IPS-NIHi11 (cell line): ENCODE measurements at places on chromosomes 3 and 15.

DNA sequence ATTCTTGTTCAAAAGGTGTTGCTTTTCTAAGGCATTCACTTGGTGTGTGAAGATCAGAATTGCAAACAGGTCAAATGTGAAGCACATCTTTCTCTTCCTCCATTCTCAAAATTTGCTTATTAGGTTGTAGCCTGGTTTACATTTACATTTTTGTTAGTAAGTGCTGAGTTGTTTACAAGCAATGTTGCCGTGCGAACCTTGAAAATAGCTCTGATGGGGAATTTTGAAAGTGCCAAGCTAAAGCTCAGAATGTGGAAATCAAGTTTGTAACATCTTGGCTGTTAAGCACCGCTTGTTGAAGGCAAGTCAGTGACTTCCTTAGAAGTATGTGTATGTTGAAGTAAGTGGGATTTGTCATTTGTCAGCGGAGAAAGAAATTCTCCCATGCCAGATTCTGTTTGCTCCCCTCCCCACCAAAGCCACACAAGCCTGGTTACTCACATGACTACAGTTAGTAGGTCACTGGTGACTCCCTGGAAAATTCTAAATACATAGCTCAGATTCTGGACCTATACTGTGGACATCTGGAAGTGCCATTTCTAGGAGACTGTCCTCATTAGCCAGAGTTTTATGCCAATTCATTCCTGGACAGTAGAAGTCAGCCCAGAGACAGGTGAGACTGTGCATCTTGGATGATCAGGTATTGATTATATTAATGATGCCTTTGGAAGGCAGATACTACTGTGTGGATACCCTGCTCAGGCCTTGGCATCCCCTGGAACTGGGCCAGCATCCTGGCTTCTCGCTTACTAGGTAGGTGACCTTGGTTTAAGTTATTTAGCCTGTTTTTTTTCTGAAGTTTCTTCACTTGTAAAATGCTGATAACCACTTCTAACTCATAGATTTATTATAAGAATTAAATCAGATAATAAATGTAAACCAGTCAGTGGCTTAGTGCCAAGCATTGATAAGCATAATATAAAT is 390.6 kb upstream of the SEMA6D start:
- no peak for DNase-seq

DNA sequence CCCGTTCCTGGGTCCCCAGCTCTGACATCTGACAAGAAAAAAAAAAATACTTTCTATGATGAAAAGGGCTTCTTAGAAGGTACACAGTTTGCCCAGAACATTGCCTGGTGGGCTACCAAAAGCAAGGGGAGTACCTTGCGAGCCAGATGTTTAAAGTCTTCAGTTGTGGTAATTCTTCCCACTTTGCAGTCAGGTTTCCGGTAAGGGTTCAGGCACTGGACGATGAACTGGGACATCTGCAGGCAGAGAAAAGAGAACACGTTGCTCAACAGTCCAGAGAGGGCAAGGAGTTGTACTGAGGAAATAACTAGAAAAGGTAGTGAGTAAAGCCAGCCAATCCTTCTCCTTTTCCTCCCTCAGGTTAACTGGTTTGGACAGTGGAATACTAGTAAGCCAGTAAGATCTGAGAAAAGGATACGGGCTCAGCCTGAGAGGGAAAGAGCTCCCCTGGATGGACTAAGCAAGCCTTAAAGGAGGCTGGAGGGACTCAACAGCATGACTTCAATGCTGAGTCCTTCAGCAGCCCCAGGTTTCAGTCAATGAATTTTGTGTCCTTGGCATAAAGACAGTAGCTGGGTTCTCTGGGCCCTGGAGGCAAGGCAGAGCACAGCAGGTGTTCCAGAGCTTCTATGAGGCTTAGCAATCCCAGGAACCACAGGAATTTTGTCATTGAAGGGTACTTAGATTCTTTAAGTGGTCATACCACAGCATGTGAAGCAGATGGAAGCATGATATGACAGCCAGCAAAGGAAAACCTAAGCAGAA is 38.2 kb downstream of the NBEAL2 start:
- no peak for DNase-seq

GRCh38 chr15:61037031-61037430 is 192.1 kb downstream of the RORA start:
- DNase-seq: no peak

DNA sequence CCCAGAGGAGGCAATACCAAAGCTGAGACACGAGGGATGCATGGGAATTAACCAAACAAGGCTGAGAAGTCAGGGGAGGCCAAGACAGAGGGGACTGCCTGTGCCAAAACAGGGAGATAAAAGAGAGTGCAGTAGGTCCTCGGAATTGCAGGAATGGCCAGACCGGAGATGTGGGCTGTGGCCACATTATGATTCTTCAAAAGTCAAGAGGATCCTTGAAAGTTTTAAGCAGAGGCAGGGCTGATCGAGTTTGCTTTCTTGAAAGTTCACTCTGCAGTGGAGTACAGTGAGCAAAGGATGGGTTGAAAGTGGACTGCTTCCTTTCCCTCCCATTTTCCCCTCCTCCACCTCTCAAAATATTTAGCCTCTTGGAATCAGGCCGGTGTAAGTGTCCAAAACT is 73.9 kb upstream of the ADAMTS9 start:
- DNase-seq: no peak

- no peak for DNase-seq
These were observed 200.8 kb upstream of the SLC2A2 start for GRCh38 chr3:171227359-171227758.

GRCh38 chr3:123283657-123284398 is 82.1 kb downstream of the SEC22A start:
- DNase-seq: no peak

GRCh38 chr3:24258260-24258659 is 236.4 kb downstream of the THRB start:
- DNase-seq: no peak

DNA sequence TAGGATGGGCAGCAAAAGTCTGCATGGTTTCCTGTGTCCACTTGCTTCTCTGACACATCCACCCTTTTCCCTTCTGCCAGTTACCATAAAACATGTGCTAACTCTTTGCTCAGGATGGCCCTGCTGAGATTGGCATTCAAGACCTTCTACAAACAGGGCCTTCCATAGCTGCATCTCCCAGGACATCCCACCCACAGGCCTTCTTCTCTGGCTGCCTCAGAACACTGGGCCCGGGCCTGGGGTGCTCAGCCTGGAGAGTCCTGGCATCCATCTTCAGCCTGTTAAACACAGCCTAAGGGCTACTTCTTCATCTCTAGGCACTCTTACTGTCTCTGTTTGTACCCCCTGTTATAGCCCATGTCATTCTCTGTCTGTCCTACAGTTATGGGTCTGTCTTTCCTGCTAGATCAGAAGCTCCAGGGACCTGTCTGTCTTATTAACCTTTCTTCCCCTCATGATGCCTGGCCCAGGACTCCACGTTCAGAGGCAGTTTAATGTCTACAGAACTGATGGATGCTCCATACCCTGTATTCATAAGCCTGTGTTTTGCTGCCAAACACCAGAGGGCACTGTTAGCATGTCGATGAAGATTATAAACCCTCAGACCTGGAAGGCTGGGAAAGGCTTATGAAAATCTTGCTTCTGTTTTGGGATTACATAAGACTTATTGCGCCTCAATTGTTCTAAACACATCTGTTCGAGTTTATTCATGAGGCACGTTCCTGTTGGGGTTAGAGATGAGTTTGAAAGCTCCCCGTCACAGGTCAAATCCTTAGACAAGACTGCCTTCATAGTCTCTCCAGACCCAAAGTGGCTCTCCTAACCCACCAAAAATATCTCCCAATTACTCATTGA is 16.5 kb downstream of the SEMA3G start:
- peak; percentile 61 for DNase-seq

DNA sequence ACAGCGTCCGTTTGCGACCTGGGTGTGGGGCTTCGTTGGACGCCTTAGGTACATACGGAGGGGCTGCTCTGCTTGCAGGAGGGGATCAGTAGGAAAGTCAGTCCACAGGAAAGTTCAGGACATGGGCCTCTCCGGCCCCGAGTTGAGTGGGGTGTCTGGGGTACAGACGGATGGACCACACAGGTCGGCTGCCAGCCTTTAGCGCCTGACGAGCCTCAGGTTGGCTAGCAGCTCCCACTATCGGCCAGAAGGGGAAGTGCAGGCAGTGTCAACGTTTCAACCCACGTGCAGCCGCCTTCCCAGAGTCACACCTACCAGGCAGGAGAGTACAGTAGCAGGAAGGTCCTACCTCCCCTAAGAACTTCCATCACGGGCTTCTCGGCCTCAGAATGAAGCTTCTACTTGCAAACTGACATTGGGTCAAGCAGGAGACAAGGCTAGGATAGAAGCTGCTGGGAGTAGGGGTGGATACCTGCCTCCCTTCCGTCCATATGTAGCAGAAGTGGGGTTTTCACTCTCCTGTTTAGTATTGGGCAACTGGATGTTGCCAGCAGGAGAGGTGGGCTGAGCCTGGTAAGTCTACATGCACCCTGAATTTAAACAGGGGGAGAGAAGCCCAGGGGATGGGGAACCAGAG is 1.8 kb upstream of the SCN5A start:
- DNase-seq: peak; percentile 82

GRCh38 chr3:30878862-30879261 is 15.6 kb downstream of the GADL1 start:
- no peak for DNase-seq

DNA sequence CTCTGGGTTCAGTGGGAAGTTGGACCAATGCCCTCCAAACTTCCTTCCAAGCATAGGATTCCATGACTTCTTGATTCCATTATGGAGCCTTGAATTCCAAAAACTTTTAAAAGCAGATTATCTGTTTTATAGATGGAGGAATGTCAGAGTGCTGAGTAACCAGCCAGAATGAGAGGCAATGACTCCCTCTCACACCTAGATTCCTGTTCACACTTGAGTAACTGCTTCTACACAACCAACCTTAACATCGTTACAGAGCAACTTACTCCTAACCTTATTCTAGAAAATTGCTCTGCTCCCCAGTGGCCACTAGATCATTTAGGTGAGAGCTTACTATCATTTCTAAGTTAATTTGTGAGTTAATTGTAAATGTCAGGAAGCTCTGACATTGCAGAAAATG is 24.2 kb upstream of the NR2F2 start:
- no peak for DNase-seq

DNA sequence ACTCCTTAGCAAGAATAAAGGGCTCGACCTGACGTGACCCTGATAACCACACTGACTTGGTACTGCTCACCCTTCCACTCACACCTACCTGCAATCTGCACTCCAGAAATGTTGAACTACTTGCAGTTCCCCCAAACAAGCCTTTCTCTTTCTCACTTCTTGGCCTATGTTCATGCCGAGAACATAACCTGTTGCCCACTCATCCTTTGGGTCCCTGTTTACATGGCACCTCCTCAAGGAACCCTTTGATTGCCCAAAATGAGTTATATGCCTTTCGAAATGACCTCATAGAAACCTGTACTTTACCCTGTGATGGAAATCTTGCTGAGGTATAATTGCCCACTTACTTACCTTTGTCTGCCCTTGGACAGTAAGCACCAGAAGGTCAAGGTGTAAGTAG is 96.2 kb downstream of the TMCO5A start:
- no peak for DNase-seq

DNA sequence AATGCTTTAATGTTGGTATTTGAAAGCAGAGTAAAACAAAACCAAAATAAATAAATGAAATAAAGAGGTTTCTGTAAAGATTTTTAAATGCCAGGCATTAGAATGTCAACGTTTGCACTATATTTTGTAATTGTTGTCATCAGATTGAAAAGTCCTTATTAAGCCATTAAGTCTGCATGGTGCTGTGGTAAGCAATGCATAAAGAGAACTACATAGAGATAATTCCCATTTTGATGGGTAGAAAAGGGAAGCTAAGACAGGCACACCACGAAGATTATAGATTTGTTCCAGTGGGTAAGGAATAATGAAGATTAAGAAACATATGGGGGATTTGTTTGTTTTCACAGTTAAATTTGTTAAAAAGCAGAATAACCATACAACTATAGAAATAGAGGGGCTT is 52.5 kb upstream of the PPARG start:
- DNase-seq: no peak

- no peak for DNase-seq
These were observed 30.6 kb downstream of the CRTC3 start for GRCh38 chr15:90560229-90560776.

GRCh38 chr15:43511012-43511885 is 6.2 kb upstream of the MAP1A start:
- DNase-seq: no peak

DNA sequence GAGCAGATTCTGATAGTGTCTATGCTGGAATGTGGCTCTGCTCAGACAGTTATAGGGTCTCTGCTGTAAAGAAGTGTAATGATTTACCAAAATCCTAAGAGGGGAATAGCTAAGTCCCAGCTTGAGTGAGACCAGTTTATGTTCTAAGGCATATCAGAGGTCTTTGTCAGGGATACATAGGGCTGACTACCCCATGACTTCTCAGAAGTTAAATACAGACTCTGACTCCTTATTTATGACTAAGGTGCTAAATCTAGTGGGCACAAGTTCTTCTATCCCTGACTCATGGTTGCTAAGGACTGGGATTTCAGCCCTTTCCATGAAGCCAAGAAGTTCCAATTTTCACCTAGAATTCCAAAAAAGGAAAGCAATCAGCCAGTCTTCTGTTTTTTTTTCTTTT is 192.6 kb upstream of the POU1F1 start:
- no peak for DNase-seq

- DNase-seq: peak; percentile 61
These were observed 99.9 kb downstream of the ADAMTS17 start for GRCh38 chr15:100241572-100242482.

DNA sequence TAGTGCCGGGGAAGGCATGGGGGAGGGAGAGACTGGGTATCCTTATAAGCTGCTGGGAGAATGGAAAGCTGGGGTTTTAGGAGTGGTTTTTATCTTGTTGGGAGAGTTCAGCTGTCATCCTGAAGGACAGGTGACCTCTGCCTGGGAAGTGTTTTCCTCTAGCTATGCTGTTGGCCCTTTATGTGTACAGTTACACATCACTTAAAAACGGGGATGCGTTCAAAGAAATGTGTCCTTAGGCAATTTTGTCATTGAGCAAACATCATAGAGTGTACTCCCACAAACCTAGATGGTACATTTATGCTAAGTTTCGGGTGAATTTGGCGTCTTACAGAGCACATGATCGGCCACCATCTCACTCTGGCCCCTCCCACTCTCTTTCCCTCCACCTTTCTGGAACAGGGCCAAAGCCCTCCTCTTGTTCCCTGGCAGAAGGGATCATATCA is 164.3 kb upstream of the NUDT16 start:
- DNase-seq: no peak

GRCh38 chr15:43440721-43441281 is 52.2 kb downstream of the TP53BP1 start:
- DNase-seq: peak; percentile 40

- no peak for DNase-seq
These were observed 36.1 kb downstream of the PRKAR2A start for GRCh38 chr3:48811524-48811923.
